ENCODE measurements at places on chromosomes 2 and 18.

- DNase-seq: no peak
Measured at GRCh38 chr2:217085543-217085942, 225.7 kb upstream of the TNP1 start.

DNA sequence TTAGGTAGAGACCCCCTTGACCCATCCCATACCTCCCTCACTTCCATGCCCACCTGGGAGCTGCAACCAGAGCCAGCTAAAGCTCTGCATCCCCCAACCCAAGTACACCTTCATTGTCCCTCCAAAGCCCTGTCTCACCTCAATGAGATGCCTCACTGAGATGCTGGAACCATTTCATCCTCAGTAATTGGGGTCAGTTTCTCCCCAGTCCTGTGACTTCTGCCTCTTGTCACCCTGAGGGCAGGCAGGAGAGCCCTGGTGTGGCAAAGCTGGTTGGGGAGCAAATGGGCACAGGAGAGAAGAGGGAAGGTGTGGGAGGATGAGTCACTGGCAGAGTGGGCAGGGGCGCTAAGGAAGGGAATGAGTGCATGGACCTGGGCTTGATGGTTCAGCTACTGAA, 27.9 kb upstream of the NT5DC4 start:
- no peak for DNase-seq

GRCh38 chr2:48131539-48132270, 225.4 kb upstream of the FBXO11 start:
- DNase-seq: no peak

GRCh38 chr2:59584958-59585357, 968.5 kb downstream of the BCL11A start:
- DNase-seq: peak; percentile 6

- DNase-seq: no peak
Measured at GRCh38 chr2:19435815-19436214, 77.4 kb upstream of the OSR1 start.

DNA sequence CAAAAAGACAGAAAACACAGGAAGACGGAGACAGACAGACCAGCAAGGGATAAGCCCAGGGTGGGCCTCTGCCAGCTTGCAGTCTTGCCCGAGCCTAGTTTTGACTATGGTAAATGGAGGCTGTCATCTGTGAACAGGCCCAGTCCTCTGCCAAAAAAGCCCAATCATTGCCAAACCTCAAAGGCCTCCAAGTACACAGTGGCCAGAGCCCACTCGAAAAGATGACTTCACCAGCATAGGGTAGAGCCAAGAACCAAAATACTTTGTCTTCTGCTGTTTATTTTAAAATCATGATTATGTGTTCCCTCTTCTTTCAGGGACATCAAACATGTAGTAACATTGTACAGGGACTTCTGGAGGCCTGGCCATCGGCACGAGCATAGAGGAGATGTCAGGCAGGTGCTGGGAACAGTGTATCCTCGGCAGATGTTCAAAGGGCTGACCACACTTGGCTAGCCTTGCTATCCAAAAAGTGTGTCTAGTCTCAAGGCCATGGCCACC, 66.0 kb downstream of the TTC32 start:
- no peak for DNase-seq

GRCh38 chr2:96256611-96257113, 9.1 kb downstream of the TMEM127 start:
- DNase-seq: no peak

- no peak for DNase-seq
Measured at GRCh38 chr18:63079114-63079513, 240.5 kb downstream of the BCL2 start.

DNA sequence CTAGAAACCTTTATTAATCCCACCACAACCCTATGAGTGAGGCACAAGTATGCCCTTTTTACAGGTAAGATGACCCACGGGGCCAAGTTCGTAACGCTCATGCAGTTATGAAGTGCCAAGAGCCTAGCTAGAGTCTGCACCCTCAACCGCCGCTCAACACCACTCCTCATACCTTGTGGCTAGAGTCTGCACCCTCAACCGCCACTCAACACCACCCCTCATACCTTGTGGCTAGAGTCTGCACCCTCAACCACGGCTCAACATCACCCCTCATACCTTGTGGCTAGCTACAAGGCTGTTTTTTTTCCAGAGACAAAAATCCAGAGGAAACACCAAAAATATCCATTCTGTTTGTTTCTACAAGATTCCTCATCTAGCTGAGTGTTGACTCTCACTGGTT, 4.6 kb downstream of the TXNL4A start:
- DNase-seq: no peak

- DNase-seq: no peak
Measured at GRCh38 chr2:68765739-68766375, 31.2 kb downstream of the ARHGAP25 start.

DNA sequence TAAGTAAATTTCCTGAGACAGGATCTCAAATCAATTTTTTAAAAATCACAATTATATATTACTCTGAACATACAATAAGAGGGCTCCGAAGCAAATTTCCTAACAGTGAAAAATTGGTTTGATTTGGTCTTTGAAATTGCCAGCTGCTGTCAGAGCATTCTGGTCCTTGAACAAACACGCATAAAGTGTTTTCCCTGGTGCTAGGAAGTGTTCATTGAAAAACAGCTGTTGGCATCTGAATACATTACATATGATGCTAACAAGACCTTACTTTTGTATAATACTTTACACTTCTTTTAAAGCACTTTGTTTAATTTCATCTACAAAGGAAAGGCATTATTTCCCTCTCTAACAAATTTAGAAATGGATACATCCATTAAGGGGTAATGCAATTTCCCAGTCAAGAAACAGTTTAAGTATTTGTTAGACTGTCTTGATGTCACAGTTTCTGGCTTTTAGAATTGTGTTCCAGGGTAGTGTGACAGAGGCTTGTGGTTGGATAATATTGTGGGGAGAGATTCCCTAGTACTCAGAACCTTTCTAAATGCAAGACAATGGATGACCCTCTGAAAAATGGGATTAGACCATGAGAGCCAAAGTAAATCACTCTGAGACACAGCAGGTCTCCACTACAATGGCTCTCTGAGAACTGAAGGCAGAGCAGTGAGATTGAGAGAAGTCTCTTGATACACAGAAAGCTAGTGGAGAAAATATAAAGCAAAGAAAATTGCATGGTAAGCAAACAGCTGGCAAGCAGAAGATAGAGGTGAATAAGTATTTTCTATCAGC, 299.0 kb downstream of the TRIB2 start:
- no peak for DNase-seq

GRCh38 chr18:46214435-46214834, 110.2 kb downstream of the HAUS1 start:
- DNase-seq: no peak

DNA sequence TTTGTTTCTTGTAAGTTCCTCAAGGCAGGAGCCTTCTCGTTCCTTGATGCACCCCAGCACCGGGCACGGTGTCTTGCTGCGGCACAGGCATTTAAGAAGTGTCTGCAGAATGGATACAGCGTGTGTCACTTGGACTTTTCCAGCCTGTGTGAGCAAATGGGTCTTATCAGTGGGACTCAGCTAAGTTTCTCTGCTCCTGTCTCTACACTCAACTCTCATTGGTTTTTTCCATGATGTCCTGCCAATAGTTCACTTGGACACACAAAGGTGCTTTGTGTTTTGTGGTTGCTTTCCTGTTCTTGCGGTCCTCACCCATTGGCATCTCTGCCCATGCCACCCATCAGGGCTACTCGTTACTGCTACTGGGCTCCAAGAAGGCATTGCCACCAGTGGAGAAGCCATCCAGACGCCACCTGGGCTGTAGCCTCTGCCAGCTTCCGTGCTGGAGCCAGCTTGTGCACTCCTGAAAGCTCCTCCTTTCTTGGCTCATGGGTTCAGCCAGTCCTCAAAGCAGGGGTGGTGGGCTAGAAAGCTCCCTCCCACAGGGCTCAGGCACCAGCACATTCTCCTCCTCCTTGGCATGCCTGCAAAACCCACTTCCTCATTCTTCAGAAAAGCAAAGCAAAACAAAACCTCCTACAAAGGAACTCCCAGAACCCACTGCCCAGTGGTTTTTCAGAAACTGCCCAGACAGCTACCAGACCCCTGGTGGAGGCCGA, 41.4 kb downstream of the IL1R2 start:
- no peak for DNase-seq

DNA sequence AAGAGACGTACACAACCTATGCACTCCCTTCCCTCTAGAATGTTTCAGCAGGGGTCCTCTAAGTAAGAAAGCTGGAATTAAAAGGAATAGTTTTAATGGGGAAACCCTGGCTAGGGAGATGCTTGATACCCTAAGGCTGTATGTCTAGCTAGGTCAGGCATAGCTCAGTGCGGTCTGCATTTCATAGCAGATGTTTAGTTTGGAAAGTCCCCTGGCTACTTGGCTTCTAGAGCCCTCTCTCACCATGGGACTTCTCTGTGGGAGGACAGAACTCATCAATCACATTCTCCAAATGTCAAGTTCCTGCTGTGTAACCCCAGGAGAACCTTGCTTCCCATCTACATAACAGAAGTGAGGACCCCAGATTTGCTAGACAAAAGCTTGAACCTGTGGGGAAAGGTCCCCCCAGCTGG, 24.1 kb upstream of the ANXA4 start:
- no peak for DNase-seq

GRCh38 chr2:82819951-82820350, 1639.1 kb downstream of the SUCLG1 start:
- no peak for DNase-seq

DNA sequence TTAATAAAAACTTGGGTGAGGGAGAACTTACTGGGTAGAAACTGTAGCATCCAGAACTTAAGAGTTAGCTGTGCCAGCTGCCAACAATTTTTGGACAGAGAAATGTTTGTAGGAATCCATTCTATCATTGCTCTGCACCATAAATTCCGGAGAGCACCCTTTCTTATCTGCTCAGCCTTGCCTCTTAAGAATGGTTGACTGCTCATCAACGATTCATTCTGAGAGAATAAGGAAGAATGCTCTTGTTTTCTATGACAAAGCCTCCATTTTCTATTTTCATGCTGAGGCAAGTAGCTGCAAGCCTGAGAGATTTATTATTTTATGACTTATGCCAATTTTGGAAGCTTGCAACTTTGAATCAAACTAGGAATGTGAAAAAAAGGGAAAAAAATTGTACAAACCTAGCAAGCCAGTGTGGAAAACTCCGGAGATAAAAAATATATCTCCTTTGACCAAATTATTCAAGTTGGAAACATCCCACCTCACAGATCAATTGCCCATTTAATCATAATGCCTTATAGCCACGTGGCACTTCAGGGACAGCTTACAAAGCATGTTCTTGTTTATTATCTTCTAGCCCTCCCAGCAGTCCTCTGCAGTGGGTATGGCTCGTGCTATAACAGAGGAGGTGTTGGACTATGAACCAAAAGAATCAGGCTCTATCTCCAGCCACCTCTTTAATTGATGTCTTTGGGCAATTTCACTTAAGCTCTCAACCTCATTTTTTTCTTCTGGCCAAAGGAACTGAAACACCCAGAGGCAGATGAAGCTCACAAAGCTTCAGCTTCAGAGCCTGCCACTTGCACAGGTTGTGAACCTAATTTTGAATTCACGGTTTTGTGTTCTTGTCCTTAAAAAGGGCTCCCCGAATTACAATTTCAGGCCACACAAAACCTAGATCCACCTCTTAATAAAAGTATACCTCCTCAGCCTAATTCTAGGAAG, 40.9 kb upstream of the ATL2 start:
- no peak for DNase-seq

DNA sequence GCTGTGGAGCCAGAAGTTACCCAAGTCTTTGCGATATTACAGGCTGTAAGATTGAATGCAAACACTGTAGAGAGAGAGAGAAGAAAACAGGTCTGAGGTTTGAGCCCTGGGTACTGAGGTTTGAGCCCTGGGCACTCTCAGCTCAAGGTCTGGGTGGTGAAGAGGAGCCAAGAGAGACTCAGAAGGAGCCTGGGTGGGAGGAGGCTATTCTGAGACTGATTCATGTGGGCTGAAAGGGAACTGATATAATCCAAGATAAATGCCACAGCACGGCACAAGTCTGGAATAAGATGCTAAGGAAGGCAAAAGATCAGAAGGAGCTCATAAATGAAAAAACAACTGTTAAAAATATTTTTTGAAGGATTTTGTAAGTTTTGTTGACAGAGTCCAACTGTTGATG, 407.6 kb upstream of the HS6ST1 start:
- no peak for DNase-seq

GRCh38 chr18:12461326-12461725, 53.6 kb downstream of the PRELID3A start:
- no peak for DNase-seq

DNA sequence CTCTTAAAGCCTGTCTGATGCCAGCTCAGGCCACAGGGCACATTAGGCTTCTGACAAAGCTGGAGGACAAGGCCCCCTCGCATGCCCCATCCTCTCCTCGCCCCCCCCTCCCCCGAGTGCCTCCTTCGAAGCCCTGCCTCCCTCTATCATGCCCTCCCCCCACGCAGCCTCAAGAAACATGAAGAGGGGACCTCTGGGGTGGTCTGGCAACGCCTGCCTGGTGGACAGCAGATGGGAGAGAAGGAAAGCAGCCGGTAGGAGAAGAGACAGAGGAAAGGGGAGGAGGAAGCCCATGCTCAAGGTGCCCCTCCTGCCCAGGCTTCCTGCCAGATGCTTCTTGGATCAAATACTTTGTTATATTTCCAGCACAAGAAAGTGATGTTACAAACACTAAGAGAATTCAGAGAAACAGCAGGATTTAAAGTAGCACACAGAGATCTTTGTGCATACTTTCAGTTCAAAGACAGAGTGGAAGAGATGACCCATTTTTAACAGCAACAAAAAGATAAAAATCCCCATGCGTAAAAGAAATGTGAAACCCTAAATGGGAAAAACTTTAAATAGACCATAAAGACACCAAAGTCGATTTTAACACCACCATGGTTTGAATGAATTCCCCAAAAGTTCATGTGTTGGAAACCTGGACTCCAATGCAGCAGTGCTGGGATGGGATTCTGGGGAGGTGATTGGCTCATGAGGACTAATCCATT, 19.0 kb downstream of the BOK start:
- DNase-seq: no peak

- DNase-seq: no peak
Measured at GRCh38 chr2:237403024-237403882, 10.7 kb downstream of the COL6A3 start.

DNA sequence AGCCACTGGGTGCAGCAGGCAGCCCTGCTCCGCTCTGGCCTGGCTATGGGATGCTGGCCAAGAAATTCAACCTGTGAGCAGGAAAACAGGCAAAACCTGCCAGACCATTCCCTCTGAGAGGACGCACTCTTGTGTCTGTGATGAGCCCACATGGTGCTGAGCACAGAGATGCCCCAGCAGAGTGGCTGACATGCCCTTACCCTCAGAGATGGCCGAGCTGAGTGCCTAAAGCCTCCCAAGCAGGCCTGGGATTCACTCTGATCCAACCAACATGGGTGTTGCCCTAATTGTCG, 34.3 kb upstream of the TAF1B start:
- DNase-seq: no peak

DNA sequence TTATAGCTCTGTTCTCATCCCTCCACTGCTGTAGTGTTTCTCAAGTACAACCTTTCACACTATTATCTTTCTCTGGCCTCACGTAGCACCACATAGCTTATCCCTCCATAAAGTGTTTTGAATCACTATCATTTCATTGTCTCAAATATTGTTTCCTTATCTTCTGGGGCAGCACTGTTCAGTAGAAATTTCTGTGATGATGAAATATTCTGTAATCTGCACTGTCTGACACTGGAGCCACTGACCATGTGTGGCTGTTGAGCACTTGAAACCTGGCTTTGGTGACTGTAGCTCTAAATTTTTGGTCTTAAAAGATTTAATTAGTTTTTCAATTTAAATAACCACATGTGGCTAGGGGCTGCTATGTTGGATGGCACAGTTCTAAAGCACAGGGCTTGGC, 78.9 kb downstream of the CPS1 start:
- no peak for DNase-seq

- DNase-seq: no peak
Measured at GRCh38 chr18:37429791-37430190, 135.8 kb downstream of the CELF4 start.
